ENCODE measurements at places on chromosomes 6 and 20. TPM values are rescaled to one million over a fixed set of nuclear protein-coding genes. Genes with fewer than 3 reads are reported as not detected.

- no peak overlapping the region for H3K27ac ChIP-seq
- H3K27me3 ChIP-seq = no peaks in the 10 kb centered on the region
- no peak overlapping the region for H3K4me3 ChIP-seq
- no peaks in the 10 kb centered on the region for H3K4me1 ChIP-seq
These were observed 199.7 kb downstream of the TBXT start for GRCh38 chr6:165967810-165968407.

DNA sequence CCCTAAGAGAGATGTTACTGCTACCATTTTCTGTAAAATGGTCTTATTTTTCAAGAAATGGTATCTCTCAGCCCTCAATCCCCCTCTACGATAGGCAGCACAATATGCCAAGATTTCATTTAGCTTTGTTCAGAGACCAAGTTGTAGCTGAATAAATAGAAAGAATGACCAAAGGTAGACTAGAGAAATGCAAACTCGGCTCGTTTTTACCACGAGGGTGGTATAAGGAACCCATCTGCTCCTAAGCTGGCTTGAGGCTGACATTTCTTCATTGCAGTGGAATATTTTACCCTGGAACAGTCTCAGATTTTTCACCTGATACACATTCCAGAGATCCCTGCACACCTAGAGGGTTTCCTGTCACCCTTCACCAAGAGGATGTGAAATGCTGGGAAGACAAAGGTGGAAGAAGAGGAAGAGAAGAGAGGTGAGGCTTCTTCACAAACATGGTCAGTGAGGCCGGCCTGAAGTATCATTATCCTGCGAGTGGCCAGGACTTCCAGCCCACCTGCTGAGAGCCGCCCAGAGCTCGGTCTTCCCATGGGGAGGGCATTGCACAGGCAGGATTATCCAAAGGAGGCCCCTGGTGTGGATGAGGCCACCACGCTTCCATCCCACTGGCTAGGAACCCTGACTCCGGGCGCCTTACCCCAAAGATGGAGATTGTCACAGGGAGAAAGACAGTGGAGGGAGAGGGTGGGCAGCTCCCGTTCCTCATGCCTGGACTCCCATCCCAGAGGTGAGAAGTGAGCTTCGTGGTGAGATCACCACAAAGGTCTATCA, 57.1 kb upstream of the AFDN start:
- H3K36me3 ChIP-seq = no peaks in the 10 kb centered on the region
- H3K4me1 ChIP-seq = no peaks in the 10 kb centered on the region

- no peak for DNase-seq
- no peak overlapping the region for H3K27ac ChIP-seq
- H3K4me3 ChIP-seq = no peak overlapping the region
- no peaks in the 10 kb centered on the region for H3K4me1 ChIP-seq
These were observed 47.0 kb upstream of the PREP start for GRCh38 chr6:105449756-105450390.

GRCh38 chr6:43454290-43454695, 1.1 kb downstream of the DLK2 start:
- DNase-seq = no peak
- peak overlapping the region; percentile 74 for H3K4me3 ChIP-seq
- H3K27me3 ChIP-seq = peaks cover 9% of the 10 kb centered on the region
- H3K27ac ChIP-seq = no peak overlapping the region

DNA sequence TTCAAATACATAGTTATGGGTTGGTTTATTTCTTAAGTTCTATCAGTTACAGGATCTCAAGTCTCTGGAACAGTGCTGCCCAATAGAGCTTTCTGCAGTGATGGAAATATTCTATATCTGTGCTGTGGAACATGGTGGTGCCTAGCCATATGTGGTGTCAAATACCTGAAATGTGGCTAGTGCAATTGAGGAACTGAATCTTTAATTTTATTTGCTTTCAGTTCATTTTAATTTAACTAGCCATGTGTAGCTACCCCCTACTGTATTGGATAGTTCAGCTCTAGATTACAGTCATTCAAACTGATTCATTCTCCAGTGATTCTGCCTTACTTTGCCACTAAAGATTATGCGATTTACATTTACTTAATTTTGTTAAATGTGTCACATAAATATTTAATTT, 503.2 kb downstream of the CDKAL1 start:
- no peaks in the 10 kb centered on the region for H3K36me3 ChIP-seq
- H3K4me3 ChIP-seq = no peak overlapping the region
- no peak overlapping the region for H3K27ac ChIP-seq
- peaks cover 17% of the 10 kb centered on the region for H3K4me1 ChIP-seq

DNA sequence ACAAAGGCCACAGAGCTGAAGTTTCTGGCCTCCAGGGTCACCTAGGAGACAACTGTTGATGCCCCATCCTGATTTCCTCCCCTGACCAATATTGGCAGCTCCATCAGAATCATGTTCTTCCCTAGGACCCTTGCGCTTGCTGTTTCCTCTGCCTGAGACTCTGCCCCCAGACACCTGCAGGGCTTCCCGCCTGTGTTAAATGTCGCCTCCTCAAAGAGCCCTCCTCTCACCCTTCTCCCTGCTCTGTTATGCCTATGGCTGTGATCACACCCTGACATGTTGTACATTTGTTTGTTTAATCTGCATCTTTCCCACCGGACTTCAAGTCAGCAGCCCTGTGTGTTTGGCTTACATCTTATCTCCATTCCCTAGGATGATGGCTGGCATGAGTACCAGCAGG, 30.1 kb downstream of the DLGAP4 start:
- H3K36me3 ChIP-seq = no peaks in the 10 kb centered on the region
- DNase-seq = no peak
- no peak overlapping the region for H3K4me3 ChIP-seq
- peaks cover 72% of the 10 kb centered on the region for H3K27me3 ChIP-seq

ZBTB22 gene
- 19.1 TPM for total RNA-seq

MDFI gene
- total RNA-seq = not detected
